HS-5 (cell line): ENCODE measurements at places on chromosomes 12 and 14.

- DNase-seq = no peak
These were observed 13.6 kb upstream of the GPR68 start for GRCh38 chr14:91258011-91258618.

- no peak for DNase-seq
These were observed 4.7 kb downstream of the DYNLL1 start for GRCh38 chr12:120500581-120500980.

GRCh38 chr14:31188744-31189143 lies 18.8 kb downstream of the HECTD1 start:
- no peak for DNase-seq

DNA sequence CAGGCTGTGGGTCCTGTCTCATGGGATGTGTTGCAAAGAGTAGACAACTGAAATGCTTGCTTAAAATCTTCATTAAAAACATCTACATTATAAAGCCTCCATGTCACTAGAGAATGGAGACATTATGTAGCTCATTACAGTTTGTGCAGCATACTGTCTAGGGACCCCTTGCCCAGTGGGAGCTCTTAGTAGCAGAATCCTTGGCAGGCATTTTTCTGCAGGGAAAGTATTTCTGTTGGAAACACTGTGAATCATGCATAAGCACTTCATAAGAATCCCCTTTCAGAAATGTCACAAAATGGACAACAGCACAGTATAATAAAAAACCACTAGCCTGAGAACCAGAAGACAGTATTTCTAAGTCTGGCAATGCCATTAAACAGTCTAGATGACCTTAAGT lies 174.3 kb downstream of the MGAT4C start:
- no peak for DNase-seq

DNA sequence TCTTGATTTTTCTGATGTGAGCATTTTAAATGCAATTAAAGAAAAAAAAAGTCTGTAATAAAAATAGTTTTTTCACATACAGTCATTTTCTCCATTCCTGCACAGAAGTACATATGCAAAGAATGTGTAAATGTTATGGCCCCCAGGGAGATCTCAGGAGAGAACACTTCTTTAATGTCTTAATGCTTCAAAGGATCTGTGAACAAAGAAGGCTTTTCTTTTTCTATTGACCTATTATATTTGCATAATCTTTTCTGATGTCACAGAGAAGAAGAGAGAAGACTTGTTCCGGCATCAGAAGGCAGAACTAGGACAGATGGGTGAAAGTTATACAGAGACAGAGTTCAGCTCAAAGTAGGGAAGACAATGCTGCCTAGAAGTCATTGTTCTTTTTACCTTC lies 413.5 kb upstream of the STXBP6 start:
- no peak for DNase-seq

GRCh38 chr12:126915309-126915708 lies 1351.7 kb upstream of the TMEM132C start:
- DNase-seq = no peak

- peak; percentile 11 for DNase-seq
These were observed 80.2 kb downstream of the KCNA5 start for GRCh38 chr12:5123921-5124320.

GRCh38 chr12:72024613-72025012 lies 86.0 kb downstream of the TPH2 start:
- no peak for DNase-seq

DNA sequence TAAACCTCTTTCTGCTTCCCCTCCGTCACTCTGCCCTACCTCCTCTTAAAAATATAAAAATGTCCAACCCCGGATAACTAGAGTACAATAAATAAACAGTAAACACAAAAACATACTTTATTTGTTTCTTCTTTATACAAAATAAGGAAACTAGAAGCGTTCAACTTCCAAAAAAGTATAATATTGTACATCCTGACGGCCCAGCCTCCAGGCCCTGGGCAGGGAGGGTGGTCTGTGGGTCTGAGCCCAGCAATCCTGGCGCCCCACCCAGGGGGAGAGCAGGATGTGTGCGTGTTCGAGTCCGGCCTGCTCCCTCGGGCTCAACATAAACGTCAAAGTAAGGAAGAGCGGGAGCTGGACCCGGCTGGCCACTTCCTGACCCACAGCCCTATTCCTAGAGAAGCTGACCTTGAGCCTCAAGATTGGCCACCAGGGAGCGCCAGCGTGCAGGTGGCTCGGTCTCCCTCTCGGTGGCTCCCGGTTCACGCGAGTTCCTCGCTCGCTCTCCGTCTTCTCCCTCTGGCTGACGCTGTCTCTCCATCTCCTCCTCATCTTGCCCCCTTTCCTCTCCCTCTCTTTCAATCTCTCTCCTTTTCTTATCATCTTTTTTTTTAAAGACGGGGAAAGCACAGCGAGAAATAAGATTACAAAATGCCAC lies 9.4 kb downstream of the LHX5 start:
- peak; percentile 28 for DNase-seq

- no peak for DNase-seq
These were observed 233.2 kb downstream of the DACT1 start for GRCh38 chr14:58870961-58871360.

DNA sequence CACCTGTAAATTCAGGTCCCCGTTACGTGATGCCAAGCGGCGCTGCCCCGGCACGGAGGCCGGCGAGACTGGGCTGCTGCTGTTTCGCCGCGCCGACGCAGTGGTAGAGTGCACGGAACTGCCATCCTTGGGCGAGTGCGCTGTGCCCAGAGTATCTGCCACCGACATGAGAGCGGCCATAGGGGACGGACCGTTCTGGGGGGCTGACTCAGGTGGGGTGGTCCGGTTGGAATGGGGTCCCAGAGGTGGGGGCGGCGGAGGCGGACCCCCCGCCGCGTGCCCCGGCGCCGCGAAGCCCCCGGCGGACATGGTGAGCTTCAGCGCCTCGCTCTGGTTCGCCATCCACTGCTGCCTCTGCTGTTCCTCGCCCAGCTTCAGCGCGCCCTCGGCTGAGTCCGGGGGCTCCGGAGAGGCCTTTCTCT lies 2.8 kb downstream of the IRF2BPL start:
- no peak for DNase-seq

- DNase-seq = no peak
These were observed 84.0 kb downstream of the LRRC9 start for GRCh38 chr14:60003991-60004390.
